ENCODE measurements at places on chromosomes 3 and 15.

DNA sequence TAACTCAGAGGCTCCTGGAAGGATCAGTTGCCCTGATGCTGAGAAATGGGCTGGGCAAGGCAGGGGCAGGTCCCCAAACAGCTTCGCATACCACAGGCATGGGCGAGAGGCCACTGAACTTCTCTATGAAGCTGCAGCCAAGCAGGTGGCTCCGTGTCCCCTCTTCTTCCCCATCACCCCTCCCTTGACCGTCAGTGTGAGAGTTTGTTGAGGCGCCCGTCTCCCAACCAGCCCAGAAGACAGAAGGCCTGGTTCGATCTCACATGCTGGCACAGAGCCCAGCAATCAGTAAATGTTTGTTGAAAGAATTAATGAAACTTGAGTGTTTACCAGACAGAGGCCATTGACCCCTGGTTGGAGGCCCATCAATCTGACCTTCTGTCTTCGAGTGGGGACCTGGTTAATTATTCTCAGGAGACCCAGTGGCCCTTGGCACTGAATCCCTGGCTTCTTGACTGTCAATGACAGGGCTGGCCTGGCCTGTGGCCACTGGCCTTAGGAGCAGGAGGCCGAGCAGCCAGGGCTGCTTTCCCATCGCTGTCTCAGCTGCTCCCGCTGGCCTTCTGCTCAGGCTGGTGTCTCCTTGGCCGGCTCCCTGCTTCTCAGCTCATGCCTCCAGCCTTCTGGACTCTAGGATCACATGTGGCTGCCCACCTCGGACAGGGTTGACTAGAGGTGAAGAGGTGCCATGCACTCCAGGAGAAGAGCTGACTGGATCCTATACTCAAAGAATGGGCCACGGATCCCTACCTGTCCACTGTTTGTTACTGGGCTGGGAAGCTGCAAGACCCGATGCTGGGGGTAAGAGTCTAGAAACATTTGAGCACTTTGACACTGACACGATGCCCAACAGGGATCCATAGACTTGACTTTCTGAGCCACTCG is 113.4 kb downstream of the ASB7 start:
- no peak for DNase-seq

- DNase-seq: no peak
Measured at GRCh38 chr3:122688996-122689395, 8.4 kb downstream of the PARP14 start.

GRCh38 chr3:130857336-130858026 is 36.4 kb upstream of the ATP2C1 start:
- no peak for DNase-seq

- no peak for DNase-seq
Measured at GRCh38 chr3:38555926-38556325, 59.8 kb downstream of the EXOG start.

- DNase-seq: no peak
Measured at GRCh38 chr15:69929905-69930630, 167.6 kb downstream of the TLE3 start.

- no peak for DNase-seq
Measured at GRCh38 chr3:58670506-58671135, 4.0 kb upstream of the FAM3D start.

GRCh38 chr3:52385157-52385556 is 59.7 kb downstream of the SEMA3G start:
- peak; percentile 49 for DNase-seq

DNA sequence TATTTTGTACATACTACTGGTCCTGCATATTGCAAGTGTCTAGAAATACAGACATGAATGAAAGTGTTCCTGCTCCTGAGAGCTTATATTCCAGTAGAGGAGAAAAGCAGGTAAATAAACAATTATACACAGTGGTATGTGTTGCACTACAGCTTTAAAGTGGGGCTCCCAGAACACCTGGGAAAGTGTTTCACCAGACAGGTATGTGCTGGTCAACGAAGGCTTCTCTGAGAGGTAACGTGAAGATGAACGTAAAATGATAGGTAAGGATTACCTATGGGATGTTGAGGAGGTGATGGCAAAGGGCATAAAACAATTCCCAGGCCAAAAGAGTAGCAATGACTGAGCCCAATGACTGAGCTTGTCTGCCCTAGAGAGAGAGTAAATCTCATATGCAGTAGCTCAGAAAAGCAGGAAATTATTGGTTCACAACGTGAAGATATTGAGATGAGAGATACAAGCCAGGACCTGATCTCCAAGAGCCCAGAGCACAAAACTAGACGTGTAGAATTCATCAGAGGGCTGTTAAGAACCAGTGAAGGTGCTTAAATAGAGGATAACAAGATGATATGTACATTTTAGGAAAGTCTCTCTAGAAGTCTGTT is 459.1 kb upstream of the BCHE start:
- DNase-seq: no peak

DNA sequence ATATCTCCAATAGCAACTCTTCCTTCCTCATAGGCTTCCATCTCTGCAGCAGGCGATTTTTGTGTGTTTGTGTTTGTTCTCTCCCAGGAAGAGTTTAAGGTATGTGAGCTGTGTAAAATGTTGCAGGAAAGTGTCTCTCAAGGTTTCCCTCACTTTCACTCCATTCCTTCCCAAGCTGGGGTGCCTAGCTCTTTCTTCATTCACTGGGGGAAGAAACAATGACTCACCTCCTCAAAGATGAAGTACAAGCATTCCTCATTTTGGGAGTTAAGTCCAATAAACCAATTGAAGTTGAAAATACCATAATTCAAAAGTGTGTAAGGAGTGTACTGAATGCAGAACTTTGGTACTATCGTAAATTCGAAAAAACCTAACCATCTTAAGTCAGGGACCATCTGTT is 422.7 kb upstream of the CFAP20DC start:
- DNase-seq: no peak

DNA sequence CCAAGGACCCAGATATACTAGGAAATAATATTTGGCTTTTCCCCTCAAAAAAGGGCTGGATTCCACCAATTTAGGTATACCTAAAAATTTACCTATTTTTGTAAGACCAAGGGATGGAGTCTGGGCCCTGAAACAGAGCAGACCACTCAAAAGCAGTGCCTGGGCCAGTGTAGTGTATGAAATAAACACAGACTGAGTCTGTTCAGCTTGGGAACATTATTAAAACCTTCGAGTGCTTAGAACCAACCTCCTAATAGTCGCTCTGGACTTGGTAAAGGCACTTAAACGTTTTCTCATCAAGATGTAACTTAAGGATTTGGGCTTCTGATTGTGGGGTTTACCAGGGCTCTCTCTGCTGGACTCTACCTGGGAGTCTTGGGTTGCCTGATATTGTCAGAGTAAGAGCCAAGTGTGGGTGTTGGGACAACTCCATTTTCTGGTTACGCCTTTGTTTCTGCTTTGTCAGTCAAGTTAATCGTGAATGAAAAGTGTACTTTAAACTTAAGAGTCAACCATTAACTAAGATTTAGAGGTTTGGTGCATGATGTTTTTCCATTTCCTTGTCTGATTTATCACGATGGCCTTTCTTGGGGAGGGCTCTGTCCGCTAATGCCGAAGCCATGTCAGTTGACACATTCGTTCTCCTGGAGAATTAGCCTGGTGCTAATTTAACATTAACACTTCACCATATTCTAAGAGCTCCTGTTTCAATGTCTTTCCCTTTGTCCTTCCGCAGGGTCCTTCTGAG is 221.0 kb upstream of the TPM1 start:
- no peak for DNase-seq

GRCh38 chr3:15892311-15893227 is 94.8 kb upstream of the ANKRD28 start:
- DNase-seq: no peak

DNA sequence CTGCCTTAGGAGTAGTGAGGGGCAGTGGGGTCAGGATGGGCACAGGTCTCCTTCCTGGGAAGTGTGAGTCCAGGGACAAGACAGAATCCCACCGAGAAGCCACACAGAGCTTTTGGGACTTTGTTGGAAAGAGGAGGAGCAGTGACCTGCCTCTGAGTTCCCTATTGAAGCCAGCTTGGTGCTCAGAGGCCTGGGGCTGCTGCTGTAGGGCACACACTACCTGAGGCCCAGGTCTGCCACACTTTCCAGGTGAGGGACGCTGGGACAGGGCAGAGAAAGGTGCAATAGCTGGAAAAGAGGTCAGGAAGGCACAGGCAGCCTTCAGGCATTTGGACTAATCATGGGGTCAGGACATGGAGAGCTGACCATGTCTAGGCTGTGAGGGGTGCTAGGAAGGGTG is 67.7 kb downstream of the SCN5A start:
- peak; percentile 12 for DNase-seq

- DNase-seq: no peak
Measured at GRCh38 chr3:147462856-147463255, 53.7 kb downstream of the ZIC1 start.

GRCh38 chr3:159260049-159260662 is 458.3 kb downstream of the MFSD1 start:
- peak; percentile 32 for DNase-seq

GRCh38 chr3:62201438-62202035 is 171.8 kb downstream of the FEZF2 start:
- no peak for DNase-seq

- no peak for DNase-seq
Measured at GRCh38 chr15:49026700-49027099, 19.5 kb downstream of the SECISBP2L start.

GRCh38 chr15:35123743-35124142 is 38.6 kb upstream of the NANOGP8 start:
- no peak for DNase-seq

- no peak for DNase-seq
Measured at GRCh38 chr3:20197775-20198174, 11.8 kb upstream of the SGO1 start.
